ENCODE measurements at places on chromosomes 4 and X.

- DNase-seq, result no peak
These were observed 2.1 kb downstream of the LEF1 start for GRCh38 chr4:108166441-108167315.

GRCh38 chr4:5842456-5842855 is 50.4 kb downstream of the CRMP1 start:
- DNase-seq, result no peak

GRCh38 chr4:26410385-26411293 is 79.6 kb downstream of the CCKAR start:
- peak; percentile 4 for DNase-seq

GRCh38 chr4:105060628-105061027 is 86.0 kb upstream of the TET2 start:
- no peak for DNase-seq

- no peak for DNase-seq
These were observed 528 bp upstream of the FGF2 start for GRCh38 chr4:122826079-122826527.

DNA sequence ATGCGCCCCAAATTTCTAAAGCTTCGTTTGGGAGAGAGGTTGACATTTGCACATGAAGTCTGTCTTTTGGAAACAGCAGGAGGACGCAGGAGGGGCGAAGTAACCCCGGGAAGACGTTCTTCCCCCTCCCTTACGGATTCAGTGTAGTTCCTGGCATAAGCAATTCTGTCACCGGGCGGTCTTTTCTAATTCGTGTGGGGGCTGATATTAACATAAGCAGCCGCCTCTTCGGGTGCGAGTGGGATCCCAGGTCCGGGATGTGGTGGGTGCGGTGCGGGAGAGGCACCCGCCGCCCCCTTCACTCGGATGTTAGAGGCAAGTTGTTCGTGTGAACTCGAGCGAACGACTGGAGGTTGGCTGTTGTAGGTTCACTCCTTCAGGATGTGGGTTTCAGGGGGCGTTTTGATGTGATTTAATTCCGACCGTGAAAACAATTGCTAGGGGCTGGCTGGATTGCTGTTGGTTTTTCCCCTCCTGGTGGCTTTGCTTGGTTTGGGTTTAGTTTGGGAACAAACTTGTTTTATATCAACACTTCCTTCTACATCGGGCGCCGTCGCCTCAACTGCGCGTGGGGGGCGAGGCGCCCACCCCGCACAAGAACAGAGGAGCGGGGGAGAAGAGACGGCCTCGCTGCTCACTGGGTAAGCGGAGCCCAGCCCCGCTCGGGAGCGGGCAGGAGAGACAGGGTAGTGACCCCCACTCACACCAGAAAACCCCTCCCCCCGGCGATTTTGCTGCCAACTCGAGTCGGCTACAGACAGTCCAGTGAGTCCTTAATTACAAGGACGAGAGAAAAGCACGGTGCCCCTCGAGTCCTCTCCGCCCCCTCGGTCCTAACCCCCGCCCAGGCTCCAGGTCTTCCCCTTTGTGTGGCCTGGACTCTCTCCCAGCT is 2.9 kb upstream of the LEF1 start:
- no peak for DNase-seq

- no peak for DNase-seq
These were observed 10.9 kb downstream of the GPAT3 start for GRCh38 chr4:83546786-83547185.

DNA sequence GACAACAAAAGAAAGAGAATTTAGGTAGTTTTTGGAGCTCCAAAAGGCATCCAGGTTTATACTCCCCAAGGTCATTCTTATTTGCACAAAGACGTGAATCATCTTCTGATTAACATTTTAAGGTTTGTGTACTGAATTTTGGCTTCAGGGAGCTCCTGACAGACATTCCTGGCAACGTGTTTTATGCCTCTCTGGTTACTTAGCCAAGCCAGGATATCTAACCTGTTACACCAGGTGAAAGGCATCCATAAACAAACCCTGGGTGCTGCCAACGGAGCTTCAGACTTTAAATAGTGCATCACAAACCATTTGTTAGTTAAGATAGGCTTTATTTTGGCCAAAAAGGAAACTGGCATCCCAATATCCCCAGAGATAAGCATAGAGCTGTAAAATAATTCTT is 997.3 kb downstream of the ARAP2 start:
- DNase-seq, result no peak

DNA sequence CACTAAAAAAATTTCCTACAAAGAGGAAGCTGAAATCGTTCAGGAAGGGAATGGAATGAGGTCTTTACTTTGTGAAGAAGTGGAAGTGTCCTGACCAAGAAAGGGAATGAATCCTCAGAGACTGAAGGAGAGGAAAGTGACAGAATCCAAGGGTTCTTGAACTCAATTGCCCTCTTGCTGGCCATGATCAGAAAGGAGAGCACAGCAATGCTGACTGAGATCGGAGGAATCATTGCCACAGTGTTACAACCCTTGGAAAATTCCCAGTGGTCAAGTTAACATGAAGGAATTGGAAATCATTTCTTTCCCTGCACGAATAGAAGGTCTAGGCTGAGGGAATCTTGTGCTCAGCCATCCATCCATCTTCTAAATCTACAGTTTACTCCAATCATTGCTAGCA is 190.0 kb upstream of the NEIL3 start:
- no peak for DNase-seq

DNA sequence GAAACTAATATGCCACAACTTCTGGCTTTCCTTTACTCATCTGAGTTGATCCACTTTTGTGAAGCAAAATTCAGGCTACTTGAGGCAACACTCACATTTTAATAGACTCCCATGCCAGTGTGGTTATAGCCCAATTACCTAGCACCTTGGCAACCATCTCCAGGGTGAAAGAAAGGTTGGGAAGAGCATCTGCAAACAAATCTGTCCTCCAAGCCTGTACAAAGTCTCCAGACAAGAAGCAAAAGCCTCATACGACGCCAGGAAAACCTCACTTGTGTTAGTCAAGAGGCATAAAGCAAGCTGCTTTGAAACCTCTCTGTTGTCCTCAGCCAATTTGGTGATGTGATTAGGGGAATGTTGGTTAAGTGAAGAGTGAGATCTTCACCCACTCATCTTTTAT is 246.6 kb downstream of the THOC2 start:
- DNase-seq, result no peak

DNA sequence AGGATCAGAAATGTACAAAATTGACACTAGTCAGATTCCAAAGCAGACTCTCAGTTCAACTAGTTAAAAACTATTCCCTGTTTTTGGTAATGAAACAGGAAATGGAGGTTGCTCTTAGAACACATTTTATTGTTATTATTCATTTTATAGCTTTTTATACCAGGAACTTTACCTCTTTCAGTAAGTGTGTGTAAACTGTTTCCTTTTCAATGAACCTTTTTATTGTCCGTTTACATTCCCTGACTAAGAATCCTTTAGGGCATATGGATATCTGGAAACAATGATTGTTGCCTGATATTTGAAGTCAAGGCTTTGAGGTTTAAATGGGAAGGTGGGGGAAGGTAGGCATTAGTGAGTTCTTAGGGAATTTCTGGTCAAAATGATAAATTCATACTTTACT is 1511.4 kb downstream of the ADGRL3 start:
- no peak for DNase-seq

DNA sequence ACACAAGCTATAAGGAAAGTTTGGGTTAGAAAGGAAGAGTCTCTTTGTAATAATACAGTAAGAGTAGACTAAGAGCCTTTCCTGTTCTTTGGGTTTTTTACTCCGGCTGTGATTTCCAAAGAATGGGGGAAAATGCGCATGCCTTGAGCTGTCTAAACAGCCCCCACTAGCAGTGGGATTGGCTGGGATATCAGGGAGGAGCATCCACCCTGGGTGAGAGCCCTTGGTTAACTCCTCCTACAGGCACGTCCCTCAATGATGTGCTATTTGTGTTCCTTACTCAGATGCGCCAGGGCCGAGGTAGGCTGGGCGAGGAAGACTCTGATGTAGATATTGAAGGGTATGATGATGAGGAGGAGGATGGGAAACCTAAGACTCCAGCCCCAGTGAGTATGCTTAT is 74.0 kb upstream of the OGT start:
- no peak for DNase-seq

GRCh38 chrX:44042751-44043150 is 69.6 kb upstream of the NDP start:
- DNase-seq, result no peak

GRCh38 chr4:4791299-4792111 is 68.0 kb upstream of the MSX1 start:
- no peak for DNase-seq

DNA sequence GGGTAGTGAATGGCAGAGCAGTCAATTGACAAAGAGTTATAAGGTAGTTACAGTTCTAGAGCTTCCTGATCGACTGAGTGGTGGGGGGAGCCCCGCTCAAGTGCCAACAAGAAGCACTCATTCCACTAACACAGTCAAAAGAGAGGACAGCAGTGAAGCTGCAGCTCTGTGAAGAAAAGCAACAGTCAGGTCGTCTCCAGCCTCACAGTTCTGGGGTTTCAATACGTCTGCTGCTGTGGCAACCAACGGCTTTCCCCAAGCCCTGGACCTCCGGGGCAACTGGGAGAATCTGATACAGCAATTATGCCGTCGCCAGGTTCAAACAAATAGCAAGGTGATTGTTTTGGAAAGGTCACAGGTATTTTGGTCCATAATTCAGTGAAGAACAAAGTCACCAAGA is 30.8 kb downstream of the GPM6B start:
- DNase-seq, result no peak

GRCh38 chr4:123350191-123350544 is 46.4 kb upstream of the SPRY1 start:
- DNase-seq, result no peak

GRCh38 chr4:151250706-151251105 is 26.3 kb upstream of the PRSS48 start:
- no peak for DNase-seq

DNA sequence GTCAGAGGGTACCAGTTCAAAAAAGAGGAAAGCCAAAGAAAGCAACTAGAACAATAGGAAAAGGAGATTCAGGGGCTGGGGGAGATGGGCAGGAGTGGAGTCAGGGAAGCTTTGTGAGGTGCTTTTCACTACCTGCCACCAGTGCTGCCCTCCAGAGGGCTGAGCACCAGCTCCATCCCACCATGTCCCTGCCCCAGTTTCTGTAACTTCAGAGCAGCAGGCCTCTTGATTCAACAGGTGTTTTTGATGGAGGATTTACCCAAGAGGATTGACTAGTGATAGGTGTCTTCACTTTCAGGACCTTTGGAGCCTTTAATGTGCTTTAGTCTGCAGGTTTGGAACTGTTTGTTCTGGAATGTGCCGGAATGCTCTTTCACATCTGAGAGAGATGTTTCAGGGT is 12.1 kb downstream of the KIT start:
- DNase-seq, result no peak

DNA sequence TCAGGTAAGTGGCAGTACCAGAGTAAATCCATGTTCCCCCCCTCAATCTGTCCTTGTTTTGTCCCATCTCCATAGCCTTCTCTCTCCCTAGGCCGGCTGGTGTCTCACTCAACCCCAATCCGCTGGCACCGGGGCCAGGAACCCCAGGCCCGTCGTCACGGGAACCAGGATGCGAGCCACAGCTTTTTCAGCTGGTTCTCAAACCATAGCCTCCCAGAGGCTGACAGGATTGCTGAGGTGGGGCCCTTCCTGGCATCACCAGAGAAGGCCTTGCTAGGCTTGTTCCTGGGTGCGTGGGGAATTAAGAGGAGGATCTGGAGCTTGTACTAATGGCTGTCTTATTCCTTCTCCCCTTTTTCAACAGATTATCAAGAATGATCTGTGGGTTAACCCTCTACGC is 2.7 kb downstream of the TSPYL2 start:
- DNase-seq, result no peak

GRCh38 chrX:74408304-74408703 is 13.0 kb upstream of the SLC16A2 start:
- no peak for DNase-seq

DNA sequence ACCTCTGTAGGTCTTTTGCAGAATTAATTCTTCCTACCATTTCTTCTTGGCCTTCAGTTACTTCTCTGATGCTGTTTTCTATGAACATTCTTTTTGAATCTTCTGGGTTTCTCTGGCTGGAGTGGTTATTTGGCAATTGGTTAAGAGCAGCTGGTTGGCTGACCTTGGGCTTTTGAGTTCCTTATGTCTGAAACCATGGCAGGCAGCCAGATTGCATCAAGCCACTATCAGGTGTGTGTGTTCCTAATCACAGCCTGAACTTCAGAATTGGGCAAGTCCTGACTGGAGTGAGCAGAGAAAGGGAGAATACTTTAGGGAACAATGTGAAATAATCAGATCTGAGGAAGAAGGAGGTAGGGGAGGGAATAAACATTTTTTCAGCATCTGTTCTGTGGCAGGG is 90.2 kb downstream of the ARHGAP10 start:
- DNase-seq, result no peak

DNA sequence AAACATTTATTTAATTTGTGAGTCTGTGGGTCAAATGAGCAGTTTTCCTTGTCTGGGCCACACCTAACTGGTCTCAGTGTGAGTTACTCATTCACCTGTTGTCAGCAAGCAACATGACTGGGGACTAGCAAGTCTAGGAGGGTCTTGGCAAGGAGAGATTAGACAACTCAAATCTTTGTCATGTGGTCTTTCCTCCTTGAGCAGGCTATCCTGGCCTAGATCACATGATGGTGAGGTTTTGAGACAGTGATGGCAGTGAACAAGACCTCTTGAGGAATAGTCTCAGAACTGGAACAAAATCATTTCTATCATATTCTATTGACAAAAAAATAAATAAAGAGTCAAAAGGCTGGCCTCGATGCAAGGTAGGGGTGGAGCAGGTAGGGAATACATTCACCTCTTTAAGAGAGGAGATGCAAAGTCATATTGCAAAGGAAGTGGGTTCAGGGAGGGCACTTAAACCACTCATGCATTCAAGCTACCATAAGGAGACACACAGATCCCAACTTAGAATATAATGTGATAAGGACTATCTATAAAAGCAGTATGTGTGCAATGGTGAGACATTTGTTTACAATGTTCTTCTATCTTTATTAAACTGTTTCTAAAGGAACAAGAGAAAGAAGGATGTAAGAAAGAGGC is 135.7 kb downstream of the ZNF330 start:
- DNase-seq, result no peak

DNA sequence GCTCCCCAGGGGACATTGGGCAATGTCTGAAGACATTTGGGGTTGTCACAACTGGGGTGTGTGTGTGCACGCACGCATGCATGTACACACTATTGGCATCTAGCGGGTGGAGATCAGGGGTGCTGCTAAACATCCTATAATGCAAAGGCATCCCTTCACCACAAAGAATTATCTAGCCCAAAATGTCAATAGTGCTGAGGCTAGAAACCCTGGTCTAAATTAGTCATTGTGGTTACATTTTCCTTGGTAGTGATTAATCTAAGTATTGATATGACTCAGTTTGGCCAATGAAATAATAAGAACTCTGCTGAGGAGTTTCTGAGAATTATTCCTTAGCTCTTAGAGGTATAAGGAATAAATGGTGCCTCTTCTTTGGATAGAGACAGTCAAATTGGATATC is 200.2 kb downstream of the CLCN4 start:
- DNase-seq, result no peak

- no peak for DNase-seq
These were observed 12.4 kb downstream of the EDNRA start for GRCh38 chr4:147493307-147493706.

DNA sequence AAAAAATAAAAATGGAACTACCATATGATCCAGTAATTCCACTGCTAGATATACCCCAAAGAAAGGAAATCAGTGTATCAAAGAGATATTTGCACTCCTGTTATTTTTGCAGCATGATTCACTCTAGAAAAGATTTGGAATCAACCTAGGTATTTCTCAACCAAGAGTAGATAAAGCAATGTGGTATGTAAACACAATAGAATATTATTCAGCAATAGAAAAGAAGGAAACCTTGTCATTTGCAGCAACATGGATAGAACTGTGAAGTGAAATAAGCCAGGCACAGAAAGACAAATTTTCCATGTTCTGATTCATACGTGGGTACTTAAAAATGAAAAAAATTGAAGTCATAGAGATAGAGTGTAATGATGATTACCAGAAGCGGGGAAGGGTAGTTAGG is 362.3 kb upstream of the EPHA5 start:
- no peak for DNase-seq

All from pulmonary artery endothelial cell (primary cell).